ENCODE measurements at places on chromosomes 6 and 20.

GRCh38 chr20:35342154-35342769 is 50.0 kb upstream of the FAM83C start:
- DNase-seq = no peak

GRCh38 chr20:23162887-23163286 is 76.8 kb upstream of the CD93 start:
- DNase-seq = no peak

DNA sequence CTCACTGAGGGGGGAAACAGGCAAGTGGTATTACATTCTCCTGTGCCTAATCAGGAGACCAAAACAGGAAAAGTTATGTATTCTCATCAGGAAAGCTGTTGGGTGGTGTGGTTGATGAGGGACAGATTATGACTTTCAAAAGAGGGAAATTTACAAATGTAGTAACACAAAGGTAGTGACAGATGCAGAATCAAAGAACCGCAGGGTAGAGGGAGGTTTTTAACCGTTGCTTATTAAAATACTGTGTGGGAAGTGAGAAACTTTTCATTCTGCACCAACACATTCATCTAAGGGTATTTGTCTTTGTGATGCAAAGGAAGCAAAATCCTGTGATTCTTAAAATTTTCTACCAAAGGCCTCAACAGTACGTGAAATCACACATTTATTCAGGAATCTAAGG is 288.2 kb upstream of the MAN1A1 start:
- no peak for DNase-seq

DNA sequence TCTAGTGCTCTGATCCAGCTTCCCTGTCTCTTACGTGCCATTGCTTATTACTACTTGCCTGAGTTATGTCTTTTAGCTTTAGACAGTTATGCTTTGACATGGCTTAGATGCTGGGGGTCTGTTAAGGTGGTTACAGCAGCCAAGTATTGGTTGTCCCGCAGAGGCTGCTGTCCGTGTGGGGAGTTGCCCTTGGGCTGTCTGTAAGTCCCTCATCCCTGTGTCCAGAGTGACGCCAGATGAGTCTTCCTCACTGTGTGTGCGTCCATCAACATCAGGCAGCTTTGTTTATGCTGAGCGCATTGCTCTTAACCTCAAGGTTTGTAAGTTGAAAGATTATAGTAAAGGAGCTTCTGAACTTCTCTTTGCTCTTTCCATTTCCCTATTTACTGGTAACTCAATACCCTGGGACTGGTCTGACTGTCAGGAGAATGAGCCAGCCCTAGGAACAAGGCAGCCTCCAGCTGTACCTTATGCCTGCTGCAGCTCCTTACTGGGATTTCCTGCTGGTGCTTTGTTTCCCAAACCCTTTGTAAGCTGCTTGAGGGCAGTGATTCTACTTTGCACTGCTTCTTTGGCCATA is 7.2 kb downstream of the FAM120B start:
- DNase-seq = no peak

GRCh38 chr6:39901116-39901655 is 33.1 kb downstream of the MOCS1 start:
- DNase-seq = no peak

DNA sequence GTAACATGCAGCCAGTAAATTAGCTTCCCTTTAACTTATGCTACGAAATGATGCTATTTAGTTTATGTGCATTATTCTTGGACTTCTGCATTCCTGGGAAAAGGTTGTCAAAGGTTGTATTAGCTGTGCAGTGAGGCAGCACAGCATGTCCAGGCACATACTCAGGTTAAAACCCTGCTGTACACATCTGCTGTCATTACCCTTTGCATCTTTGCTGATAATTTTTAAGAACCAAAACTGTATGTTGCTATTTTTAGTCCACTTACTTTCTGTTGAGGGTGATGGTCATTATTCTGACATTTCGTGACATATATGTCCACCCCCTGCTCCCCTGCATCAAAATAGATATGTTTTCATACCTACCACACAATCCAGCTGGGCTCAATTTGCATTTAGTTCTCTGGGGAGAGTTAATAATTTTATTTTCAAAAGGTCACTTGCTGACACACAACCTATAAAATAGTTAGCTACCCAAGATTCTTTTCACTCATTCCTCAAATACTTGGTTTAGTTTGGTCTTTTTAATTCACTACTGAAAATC is 142.5 kb upstream of the SPACA1 start:
- no peak for DNase-seq

GRCh38 chr6:146498309-146498708 is 45.3 kb upstream of the RAB32 start:
- DNase-seq = no peak

GRCh38 chr6:170162011-170162774 is 128.7 kb downstream of the DLL1 start:
- no peak for DNase-seq

DNA sequence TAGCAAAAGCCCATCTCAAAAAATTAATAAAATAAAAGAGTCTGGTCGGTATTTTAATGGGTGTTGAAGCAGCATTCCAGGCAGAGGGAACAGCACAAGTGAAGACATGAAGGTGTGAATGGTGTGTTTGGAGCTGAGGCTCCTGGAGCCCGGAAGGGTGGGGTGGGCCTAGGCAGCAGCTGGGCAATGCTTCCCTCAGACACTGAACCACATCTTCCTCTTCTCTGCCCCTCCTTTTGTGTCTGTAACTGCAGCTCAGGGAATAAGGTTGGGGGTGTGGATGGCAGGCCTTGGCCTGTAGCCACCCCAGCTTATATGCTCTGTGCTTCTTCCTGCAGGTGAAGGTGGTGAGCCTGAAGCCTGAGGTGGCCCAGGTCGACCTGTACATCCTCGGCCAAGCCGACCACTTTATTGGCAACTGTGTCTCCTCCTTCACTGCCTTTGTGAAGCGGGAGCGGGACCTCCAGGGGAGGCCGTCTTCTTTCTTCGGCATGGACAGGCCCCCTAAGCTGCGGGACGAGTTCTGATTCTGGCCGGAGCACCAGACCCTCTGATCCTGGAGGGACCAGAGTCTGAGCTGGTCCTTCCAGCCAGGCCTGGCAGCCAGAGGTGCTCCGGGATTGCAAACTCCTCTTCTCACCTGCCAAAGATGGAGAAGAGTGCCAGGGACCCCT is 26.6 kb downstream of the POFUT1 start:
- no peak for DNase-seq

DNA sequence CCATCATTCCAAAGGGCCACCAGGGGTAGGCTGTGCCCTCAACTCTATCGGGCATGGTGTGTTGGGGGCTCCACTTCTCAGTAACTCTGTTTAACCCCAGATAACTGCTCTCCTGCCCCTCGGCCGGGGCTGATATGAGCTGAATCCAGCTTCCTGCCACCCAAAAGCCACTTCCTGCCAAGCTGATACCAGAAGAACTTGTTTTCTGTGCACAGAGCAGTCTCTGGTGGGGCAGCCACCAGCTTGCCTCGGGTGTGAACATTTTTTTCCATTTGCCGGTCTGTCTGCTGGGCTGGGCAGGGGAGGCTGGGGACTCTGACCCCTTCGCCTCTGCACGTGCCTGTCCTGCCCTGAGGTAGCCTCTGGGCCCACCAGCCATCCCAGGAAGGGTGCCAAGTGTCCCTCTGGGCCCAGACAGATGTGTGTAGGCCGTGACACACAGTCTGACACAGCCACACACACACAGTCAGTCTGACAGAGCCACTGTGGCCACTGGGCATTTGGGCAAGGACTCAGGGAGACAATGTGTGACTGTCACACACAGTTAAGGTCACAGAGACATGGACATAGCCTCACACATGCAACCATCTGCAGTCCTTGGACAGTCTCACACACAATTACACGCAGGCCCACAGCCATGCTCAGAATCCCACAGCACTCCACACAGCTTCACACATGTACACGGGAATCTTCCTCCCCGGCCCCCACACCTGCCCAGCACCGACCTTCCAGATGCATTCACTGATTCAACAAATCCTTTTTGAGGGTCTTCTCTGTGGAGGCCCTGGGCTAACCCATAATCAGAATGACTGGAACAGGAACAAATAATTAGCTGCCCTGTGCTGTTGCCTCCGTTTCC is 45.1 kb downstream of the NOL4L start:
- no peak for DNase-seq

- DNase-seq = no peak
Measured at GRCh38 chr6:14713966-14714631, 531.8 kb upstream of the JARID2 start.

DNA sequence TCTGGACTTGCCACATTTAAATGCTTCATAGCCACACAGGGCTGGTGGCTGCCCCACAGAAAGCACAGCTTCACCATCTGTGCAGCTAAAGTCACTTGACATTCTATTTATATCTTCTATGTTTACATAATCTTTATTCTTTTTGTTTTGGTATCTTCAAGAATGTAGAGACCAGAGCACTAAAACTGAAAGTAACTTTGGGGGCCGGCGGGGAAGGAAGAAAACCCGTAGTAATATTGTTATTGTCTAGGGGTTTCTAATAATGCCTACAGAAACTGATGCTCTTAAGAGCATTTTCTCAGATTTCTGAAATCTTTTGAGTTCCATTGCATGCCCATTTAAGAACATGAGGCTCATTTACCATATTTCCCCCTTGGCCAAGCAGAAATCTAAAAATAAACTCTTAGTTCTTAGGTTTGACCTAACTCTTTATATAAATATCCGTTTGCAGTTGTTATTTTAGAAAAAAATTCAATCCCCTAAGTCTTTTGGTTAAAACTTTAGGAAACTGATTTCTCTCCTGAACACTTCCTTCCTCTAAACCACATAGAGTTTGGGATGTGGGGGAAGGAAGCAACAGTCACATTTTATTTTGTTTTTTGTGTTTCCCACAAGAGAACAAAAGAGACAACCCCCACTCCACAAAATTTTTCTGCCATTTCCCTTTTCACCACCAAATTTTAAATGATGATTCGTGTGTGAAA is 207.6 kb downstream of the OGFRL1 start:
- no peak for DNase-seq

DNA sequence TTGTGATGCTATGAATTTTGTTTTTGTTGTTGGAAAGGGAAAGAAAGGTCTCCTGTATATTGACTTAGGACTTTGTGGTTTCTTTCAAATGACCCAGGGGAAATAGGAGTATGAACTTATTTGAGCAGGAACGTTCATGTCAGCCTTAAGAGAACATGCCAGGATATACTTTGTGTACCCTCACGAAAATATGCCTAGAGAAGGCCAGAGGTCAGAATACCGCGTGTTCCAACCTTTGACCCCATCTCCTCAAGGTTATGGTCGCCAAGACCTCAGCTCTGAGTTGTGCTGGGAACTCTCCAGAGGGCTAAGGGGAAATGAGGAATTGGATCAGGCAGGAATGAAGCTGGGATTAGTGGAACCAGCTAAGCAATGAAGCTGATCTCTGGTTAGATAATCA is 11.5 kb downstream of the TTLL9 start:
- no peak for DNase-seq

DNA sequence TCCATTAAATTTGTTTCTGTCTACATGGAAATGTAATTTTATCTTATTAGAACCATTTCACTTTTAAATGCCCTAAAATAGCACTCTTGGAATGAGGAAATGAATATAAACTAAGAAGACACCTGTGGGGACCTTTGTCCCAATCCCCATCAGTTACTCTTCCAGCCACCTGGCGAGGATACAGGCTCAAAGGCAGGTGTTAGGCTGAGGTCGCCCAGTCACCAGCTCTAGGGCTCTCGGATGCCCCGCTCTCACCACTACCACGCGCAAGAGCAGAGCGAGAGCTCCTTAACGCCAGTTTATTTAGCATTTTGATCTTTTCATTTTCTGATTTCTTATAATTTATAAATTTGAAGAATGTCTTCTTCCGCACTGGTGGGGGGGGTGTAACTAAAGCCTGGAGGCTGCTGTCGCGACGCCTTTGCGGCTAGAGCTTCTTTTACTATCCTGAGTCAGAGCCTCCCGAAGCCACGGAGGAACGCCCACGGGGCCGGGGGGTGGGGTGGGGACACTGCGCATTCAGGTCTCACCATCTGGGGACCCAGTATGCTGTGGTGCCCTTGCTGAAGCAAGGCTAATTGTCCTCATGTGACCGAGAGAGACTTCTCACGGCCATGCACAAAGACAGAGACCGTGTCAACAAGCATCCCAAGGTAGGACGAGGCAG is 38.7 kb upstream of the AFDN start:
- no peak for DNase-seq

GRCh38 chr6:109117346-109118035 is 22.2 kb downstream of the CEP57L1 start:
- DNase-seq = no peak

DNA sequence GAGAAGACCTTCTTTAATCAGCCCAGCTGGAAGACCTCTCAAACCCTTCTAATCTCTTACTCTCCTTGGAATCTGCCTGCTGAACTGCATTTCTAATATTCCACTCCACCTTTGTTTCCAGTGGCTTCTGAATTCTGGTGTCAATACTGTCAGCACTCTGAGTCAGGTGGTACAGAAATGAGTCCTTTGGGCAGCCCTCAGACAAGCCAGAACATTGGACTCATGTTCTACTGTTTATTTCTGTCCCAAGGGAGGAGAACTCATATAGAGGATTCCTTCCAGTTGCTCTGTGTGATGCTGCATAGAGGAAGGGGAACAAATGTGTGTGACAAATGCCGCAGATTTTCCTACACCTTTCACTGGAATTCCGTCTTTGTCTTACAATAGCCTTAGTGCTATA is 114.8 kb downstream of the PHF3 start:
- DNase-seq = no peak

DNA sequence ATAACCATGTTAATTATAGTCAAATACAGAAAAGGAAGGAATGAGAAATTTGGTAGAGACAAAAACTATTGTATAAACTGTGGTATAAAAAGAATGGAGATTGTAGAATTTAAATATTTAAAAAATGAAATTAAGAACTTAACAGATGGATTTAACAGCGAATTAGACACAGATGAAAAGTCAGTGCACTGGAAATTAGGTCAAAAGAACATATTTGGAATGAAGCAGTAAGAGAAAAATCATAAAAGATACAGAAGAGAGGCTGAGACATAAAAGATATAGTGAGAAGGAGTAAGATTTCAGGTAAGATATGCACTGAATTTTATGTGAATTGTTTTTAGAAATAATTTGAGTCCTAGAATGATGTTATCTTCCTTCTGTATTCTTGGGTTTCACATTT is 14.0 kb downstream of the TSPYL4 start:
- no peak for DNase-seq

GRCh38 chr20:3051385-3052019 is 5.7 kb downstream of the MRPS26 start:
- no peak for DNase-seq

- peak; percentile 48 for DNase-seq
Measured at GRCh38 chr6:166775180-166775922, 148.3 kb upstream of the RPS6KA2 start.

DNA sequence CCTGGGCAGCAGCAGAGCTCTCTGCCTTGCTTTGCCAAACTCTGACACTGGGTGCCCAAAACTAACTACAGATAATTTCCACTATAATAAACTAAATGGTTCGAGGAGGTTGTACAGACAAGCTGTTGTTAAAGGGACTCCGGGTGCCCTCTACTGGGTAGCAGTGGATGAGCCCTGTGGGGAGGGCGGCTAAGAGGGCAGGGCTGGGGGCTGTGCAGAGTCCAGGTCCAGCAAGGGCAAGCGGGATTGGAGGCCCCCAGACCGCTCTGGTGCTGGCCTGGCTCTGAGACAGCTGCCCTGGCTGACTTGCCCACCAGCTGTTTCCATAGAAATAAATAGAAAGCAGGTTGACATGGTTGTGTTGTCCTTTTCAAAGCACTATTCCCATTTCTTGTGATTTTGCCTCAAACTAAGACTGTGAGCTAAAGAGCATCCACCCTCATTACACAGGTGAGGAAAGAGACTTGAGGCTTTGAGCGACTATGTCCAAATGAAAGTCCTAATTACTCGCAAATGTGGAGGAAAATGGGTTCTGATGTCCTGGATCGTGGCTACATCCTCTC is 167.6 kb upstream of the CST7 start:
- peak; percentile 28 for DNase-seq
